SJSA1 (cell line): ENCODE measurements at places on chromosomes 12 and 14. TPM values are rescaled to one million over a fixed set of nuclear protein-coding genes. Genes with fewer than 3 reads are reported as not detected.
A peak's percentile ranks its signal among the peaks of the same experiment; 100 is the strongest.

Gene CCDC198
- total RNA-seq: not detected in 2 replicates

Gene SIRT4
- total RNA-seq: 0.60 and 1.5 TPM in 2 replicates

Gene BRF1
- 29.9 and 35.8 TPM in 2 replicates for total RNA-seq

Gene CLEC1B
- total RNA-seq: not detected in 2 replicates

Gene FOXG1
- not detected in 2 replicates for total RNA-seq

Gene TEX52
- not detected in 2 replicates for total RNA-seq

Gene HCAR3
- not detected in 2 replicates for total RNA-seq

Gene GPR137C
- total RNA-seq: 2.8 and 4.1 TPM in 2 replicates

- no peak overlapping the region for H3K27ac ChIP-seq
- H3K27me3 ChIP-seq: no peaks in the 10 kb centered on the region
- no peak overlapping the region for H3K4me3 ChIP-seq
- no peaks in the 10 kb centered on the region for H3K4me1 ChIP-seq
- DNase-seq: no peak
These were observed 1617.8 kb upstream of the FLRT2 start for GRCh38 chr14:83912032-83912642.

DNA sequence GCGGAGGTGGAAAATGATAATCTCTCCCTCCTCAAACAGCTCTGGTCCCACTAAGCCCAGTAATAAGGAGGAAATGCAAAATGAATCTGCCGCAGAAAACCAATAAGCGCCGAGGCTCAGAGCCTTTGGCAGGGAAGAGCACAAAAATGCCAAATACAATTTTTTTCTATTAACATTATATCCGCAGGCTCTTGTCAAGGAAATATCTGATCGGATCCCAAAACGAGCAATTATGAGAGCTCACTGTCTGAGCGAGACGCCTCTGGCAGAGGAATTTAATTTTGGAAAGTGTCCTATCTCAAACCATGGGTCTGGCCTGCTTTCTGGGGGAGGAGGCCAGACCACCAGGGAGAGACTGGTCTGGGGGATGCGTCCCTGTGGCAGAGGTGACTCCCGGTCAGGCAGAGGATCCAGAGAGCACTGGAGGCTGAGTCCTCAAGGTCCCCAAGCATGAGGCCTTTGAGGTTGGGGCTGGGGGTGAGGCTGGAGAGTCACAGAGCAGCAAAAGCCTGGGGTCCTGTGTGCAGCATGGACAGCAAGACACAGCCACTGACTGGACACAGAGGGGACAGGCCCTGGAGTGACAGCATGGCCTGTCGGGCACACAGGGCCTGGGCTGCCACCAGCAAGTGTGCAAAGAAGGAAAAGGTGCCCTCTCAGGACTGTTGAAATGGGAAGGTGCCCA is 342.8 kb upstream of the SFSWAP start:
- H3K36me3 ChIP-seq: no peaks in the 10 kb centered on the region
- DNase-seq: peak; percentile 26
- no peak overlapping the region for H3K27ac ChIP-seq
- H3K4me1 ChIP-seq: no peaks in the 10 kb centered on the region

GRCh38 chr12:90174198-90174510 is 465.5 kb upstream of the ATP2B1 start:
- no peaks in the 10 kb centered on the region for H3K4me1 ChIP-seq
- H3K36me3 ChIP-seq: no peaks in the 10 kb centered on the region
- no peaks in the 10 kb centered on the region for H3K27me3 ChIP-seq

DNA sequence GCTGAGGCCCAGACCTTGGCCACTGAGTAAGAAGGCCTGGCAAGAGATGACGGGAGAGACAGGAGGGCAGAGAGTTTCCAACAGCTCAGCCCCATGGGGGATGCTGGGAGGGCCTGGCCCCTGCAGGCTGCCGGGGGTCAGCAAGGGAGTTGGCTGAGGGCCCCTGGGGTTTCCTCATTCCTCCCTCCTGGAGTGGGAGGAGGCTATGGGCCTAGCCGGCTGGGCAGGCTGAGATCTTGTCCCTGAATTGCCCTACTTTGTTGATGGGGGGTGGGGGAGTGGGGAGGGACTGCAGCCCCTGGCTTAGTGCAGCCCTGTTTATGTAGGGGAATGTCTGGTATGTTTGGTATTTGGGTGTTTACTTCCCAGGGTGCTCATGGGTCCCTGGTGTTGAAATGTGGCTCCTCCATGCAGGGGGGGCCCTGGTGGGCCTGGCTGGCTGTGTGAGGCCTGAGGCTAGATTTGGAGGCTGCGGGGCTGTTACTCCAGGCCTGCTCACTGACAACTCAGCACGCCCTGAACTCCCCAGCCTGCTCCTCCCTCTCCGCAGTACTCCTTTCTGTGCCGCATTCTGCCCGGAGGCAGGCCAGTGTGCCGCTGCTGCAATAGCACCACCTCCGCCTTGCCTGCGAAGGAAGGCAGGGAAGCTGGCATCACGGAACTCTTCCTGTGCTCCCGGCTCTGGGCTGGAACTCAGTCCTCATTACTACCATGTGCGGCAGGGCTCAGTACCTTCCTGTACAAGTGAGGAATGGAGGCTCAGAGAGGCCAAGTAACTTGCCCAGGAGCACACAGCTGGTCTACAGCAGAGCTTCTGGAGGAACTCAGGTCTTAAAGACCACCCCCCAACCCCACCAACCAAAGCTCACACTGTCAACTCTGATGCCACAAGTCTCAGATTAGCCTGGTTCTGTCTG is 25.3 kb downstream of the JDP2 start:
- H3K4me1 ChIP-seq: peaks cover 51% of the 10 kb centered on the region
- no peaks in the 10 kb centered on the region for H3K27me3 ChIP-seq
- H3K27ac ChIP-seq: peak overlapping the region; percentile 81
- H3K4me3 ChIP-seq: no peak overlapping the region
- peaks cover 36% of the 10 kb centered on the region for H3K36me3 ChIP-seq
- peak; percentile 97 for DNase-seq

DNA sequence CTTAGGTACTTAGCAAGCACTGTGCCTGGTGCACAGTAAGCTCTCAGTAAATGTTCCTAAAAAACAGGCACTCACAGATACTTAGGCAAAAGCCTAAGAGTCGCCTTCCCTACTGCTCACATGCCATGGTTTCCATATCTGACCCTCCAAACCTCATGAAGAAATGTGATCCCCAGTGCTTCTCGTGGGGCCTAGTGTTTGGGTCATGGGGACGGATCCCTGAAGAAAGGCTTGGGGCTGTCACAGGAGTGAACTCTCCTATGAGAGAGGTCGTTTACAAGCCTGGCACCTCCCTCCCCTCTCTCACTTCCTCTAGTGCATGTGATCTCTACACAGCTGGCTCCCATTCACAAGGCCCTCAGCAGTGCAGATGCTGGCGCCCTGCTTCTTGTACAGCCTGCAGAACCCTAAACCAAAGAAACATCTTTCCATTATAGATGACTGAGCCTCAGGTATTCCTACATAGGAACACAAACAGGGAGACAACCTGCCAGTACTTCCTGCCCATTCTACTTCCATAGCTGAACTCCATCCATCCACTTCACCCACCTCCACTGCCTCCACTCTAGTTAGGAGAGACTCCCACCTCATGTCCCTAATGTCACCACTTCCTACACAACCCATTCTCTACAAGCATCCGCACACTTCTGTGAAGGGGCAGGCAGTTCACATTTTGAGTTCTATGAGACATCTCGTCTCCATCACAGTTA is 2.9 kb downstream of the SLC15A4 start:
- no peak overlapping the region for H3K4me3 ChIP-seq
- DNase-seq: no peak
- H3K4me1 ChIP-seq: peaks cover 39% of the 10 kb centered on the region
- H3K36me3 ChIP-seq: peaks cover 34% of the 10 kb centered on the region
- H3K27me3 ChIP-seq: no peaks in the 10 kb centered on the region
- H3K27ac ChIP-seq: no peak overlapping the region

GRCh38 chr12:109885616-109886015 is 5.3 kb upstream of the GLTP start:
- DNase-seq: peak; percentile 25
- H3K36me3 ChIP-seq: no peaks in the 10 kb centered on the region
- H3K4me3 ChIP-seq: no peak overlapping the region
- peaks cover 58% of the 10 kb centered on the region for H3K4me1 ChIP-seq

GRCh38 chr12:49909826-49910225 is 6.1 kb upstream of the FAIM2 start:
- DNase-seq: no peak
- no peaks in the 10 kb centered on the region for H3K4me1 ChIP-seq
- no peaks in the 10 kb centered on the region for H3K36me3 ChIP-seq
- no peak overlapping the region for H3K4me3 ChIP-seq
- H3K27me3 ChIP-seq: no peaks in the 10 kb centered on the region

DNA sequence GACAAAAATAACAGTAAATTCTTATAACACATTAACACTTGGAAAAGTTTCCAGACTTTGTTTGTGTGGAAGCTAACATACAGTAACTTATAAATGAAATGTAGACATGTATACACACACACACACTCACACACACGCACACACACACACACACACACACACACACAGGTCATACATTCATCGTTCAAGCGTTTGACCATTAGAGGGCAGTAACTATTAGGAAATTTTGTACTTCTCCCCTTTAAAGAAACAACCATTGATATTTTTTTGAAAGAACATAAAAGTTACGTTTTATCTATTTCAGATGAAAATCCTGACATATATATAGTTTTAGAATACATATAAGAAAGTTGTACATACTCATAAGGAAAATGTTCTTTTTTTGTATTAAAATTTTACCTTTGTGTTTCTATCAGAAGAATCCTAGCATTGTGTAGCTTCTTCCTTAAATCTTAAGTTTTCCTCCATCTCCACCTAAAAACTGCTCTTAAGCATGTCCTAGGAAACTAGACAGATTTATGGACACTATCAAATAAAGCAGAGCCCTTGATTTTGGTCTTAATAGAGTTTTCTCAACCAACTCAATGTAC is 29.0 kb downstream of the PTPRQ start:
- no peaks in the 10 kb centered on the region for H3K36me3 ChIP-seq
- no peak overlapping the region for H3K27ac ChIP-seq
- H3K4me3 ChIP-seq: no peak overlapping the region
- H3K27me3 ChIP-seq: no peaks in the 10 kb centered on the region
- DNase-seq: peak; percentile 75

GRCh38 chr12:52615208-52615868 is 3.0 kb downstream of the KRT73 start:
- no peak for DNase-seq
- H3K4me3 ChIP-seq: no peak overlapping the region
- H3K36me3 ChIP-seq: no peaks in the 10 kb centered on the region
- peaks cover 62% of the 10 kb centered on the region for H3K27me3 ChIP-seq

DNA sequence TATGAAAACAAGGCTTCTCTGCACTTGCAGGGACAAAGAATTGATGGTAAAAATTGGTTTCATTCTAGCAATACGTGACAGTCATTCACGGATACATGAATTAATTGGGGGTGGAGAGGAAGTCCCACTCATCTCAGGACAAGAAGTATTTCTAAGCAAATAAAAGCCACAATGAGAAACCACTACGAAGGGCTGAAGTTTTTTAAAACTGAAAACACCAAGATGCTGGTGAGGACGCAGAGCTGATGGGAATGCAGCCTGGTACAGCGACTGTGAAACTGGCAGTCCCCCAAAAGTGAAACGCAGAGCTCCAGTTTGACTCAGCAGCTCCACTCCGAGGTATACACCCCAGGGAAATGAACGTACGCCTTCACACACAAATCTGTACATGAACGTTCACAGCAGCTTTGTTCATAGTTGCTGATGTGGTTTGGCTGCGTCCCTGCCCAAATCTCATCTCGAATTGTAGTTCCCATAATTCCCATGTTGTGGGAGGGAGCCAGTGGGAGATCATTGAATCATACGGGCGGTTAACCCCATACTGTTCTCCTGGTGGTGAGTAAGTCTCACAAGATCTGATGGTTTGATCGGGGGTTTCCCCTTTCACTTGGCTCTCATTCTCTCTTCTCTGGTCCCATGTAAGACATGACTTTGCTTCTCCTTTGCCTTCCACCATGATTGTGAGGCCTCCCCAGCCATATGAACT is 89.0 kb downstream of the SCARB1 start:
- peak overlapping the region; percentile 4; the same call in 1 of the 2 replicates for H3K27ac ChIP-seq
- H3K27me3 ChIP-seq: no peaks in the 10 kb centered on the region
- 0 out of 2 replicates have a peak overlapping the region, but pooled peaks have one; percentile 0 for H3K4me3 ChIP-seq
- peaks cover 50% of the 10 kb centered on the region for H3K4me1 ChIP-seq
- DNase-seq: peak; percentile 51
- no peaks in the 10 kb centered on the region for H3K36me3 ChIP-seq

- H3K4me3 ChIP-seq: no peak overlapping the region
- no peak overlapping the region for H3K27ac ChIP-seq
- H3K4me1 ChIP-seq: no peaks in the 10 kb centered on the region
- DNase-seq: no peak
- no peaks in the 10 kb centered on the region for H3K36me3 ChIP-seq
These were observed 30.1 kb upstream of the CAND1 start for GRCh38 chr12:67239061-67239460.

DNA sequence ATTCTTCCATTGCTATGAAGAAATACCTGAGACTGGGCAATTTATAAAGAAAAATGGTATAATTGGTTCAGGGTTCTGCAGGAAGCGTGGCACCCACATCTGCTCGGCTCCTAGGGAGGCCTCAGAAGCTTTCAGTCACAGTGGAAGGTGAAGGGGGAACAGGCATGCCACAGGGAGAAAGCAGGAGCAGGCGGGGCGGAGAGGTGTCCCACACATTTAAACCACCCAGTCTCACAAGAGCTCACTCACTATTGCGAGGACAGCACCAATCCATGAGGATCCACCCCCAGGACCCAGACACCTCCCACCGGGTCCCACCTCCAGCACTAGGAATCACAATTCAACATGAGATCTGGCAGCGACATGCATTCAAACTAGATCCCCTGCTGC is 56.0 kb upstream of the C14orf180 start:
- H3K4me3 ChIP-seq: no peak overlapping the region
- no peak for DNase-seq
- H3K36me3 ChIP-seq: no peaks in the 10 kb centered on the region
- H3K27me3 ChIP-seq: no peaks in the 10 kb centered on the region
- H3K27ac ChIP-seq: no peak overlapping the region

- H3K4me3 ChIP-seq: no peak overlapping the region
- no peaks in the 10 kb centered on the region for H3K4me1 ChIP-seq
- H3K27ac ChIP-seq: no peak overlapping the region
- no peak for DNase-seq
These were observed 28.9 kb upstream of the SPPL3 start for GRCh38 chr12:120932956-120933526.

- H3K4me1 ChIP-seq: no peaks in the 10 kb centered on the region
- no peak for DNase-seq
- no peaks in the 10 kb centered on the region for H3K27me3 ChIP-seq
- H3K27ac ChIP-seq: no peak overlapping the region
- no peaks in the 10 kb centered on the region for H3K36me3 ChIP-seq
These were observed 219.5 kb upstream of the TMEM132C start for GRCh38 chr12:128047266-128048060.

DNA sequence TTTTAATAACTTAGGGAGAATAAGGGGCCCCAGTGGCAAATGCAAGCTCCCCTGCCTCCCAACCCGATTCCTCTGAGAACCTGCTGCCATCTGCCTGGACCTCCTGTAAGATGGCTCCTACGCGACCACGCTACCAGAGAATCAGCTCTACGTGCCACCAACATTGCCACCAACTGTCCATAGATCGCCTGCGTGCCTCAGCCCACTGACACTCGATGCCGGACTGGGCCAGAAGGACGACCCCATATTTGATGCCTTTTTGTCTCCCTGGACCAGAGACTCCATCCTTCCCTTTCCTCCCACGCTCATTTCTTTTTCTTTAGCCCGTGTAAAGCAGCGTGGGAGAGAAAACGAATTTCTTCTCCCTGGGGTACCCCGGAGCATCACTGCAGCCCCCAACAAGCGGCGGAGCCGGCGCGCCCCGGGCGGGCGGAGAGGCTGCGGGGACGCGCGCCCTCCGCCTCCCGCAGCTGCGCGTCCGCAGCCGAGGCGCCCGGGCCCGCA is 565 bp upstream of the KLHL42 start:
- H3K36me3 ChIP-seq: peaks cover 20% of the 10 kb centered on the region
- peaks cover 41% of the 10 kb centered on the region for H3K4me1 ChIP-seq
- DNase-seq: no peak
- no peaks in the 10 kb centered on the region for H3K27me3 ChIP-seq
